Dermis microvascular lymphatic vessel endothelial cell (primary cell): ENCODE measurements at places on chromosomes 2 and 18. TPM values are rescaled to one million over a fixed set of nuclear protein-coding genes. Genes with fewer than 3 reads are reported as not detected.

The RAX gene
- not detected in 2 replicates for total RNA-seq

The MYO1B gene
- 70.4 and 96.8 TPM in 2 replicates for total RNA-seq

The CDH19 gene
- under 0.01 TPM in 2 replicates for total RNA-seq

The METTL5 gene
- total RNA-seq = 30.0 and 30.4 TPM in 2 replicates

The GKN2 gene
- not detected in 2 replicates for total RNA-seq

The DAPL1 gene
- total RNA-seq = not detected in 2 replicates

The CWC22 gene
- total RNA-seq = 10.1 TPM in 2 replicates

The REEP1 gene
- 6.7 and 15.0 TPM in 2 replicates for total RNA-seq

The DCDC2C gene
- total RNA-seq = 0.13 TPM in 2 replicates

The G6PC2 gene
- total RNA-seq = not detected in 2 replicates

The FAM110C gene
- 0.39 and 0.51 TPM in 2 replicates for total RNA-seq

The LYG2 gene
- not detected in 2 replicates for total RNA-seq

The ACMSD gene
- not detected in 2 replicates for total RNA-seq

The NAT8 gene
- total RNA-seq = not detected in 2 replicates

The CERKL gene
- not detected in 2 replicates for total RNA-seq

The NFATC1 gene
- 5.5 and 17.1 TPM in 2 replicates for total RNA-seq

The MEIS1 gene
- 3.6 and 5.3 TPM in 2 replicates for total RNA-seq

The CFAP53 gene
- 0.13 TPM in 2 replicates for total RNA-seq

The EML4 gene
- 14.2 and 18.1 TPM in 2 replicates for total RNA-seq

The MATN3 gene
- total RNA-seq = 1.0 and 1.4 TPM in 2 replicates

The FBXO15 gene
- 0.13 TPM in 2 replicates for total RNA-seq

The CCDC68 gene
- total RNA-seq = 0.26 and 0.51 TPM in 2 replicates

The ANO7 gene
- total RNA-seq = 1.0 and 2.7 TPM in 2 replicates

The NCKAP5 gene
- total RNA-seq = under 0.01 TPM in 2 replicates

The TCF4 gene
- total RNA-seq = 424 and 459 TPM in 2 replicates

The TSPYL6 gene
- not detected in 2 replicates for total RNA-seq

The CDK5R2 gene
- not detected in 2 replicates for total RNA-seq
